T-helper 2 cell treated with Interferon-gamma antibody and Interleukin-4, amounts not matched to agents 5 μg/mL and 100 μg/mL, for 36 hours (primary cell): ENCODE measurements at places on chromosomes 13 and 19.

DNA sequence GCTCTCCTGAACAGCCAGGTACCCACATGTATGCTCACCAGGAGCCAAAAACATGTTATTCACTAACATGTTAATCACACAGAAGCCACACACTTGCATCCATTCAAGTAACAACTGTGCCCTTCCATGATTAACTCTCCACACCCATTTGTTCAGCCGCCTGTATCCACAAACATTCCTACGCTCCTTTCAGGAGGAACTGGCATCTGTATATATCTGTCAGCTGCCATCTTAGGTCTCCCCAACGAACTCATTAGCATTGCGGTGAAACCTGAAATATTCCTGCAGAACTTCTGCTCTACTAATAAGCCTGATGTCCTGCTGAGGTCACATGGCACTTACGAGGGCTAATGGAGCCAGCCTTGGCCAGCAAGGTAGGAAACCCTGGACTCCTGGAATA lies 33.0 kb downstream of the OLFM2 start:
- no peak overlapping the region for H3K27ac ChIP-seq
- H3K4me3 ChIP-seq, result no peak overlapping the region
- no peak for DNase-seq
- peaks cover 7% of the 10 kb centered on the region for H3K27me3 ChIP-seq

DNA sequence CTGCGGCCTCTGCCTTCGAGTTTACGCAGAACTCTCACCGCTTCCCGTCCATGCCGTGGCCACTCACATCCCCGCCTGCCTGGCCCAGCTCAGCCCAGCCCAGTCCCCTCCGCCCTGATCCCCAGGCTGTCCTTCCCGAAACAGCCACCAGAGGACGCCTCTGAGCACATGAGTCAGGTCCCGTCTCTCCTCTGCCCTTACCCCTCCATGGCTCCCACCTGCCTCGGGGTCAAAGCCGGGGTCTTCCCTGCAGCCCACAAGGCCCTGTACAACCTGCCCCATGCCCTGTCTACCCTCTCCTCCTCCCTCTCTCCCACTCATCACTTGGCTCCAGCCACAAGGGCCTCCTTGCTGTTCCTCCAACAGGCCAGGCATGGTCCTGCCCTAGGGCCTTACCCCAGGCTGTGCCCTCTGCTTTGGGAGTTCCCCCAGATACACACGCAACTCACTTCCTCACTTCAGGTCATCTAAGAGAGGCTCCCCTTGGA lies 8.1 kb upstream of the SEMA6B start:
- H3K4me1 ChIP-seq, result no peaks in the 10 kb centered on the region
- no peaks in the 10 kb centered on the region for H3K27me3 ChIP-seq
- no peaks in the 10 kb centered on the region for H3K36me3 ChIP-seq
- DNase-seq, result peak; percentile 27
- H3K4me3 ChIP-seq, result no peak overlapping the region
- H3K27ac ChIP-seq, result no peak overlapping the region

- H3K27ac ChIP-seq, result no peak overlapping the region
- peaks cover 43% of the 10 kb centered on the region for H3K4me1 ChIP-seq
- H3K27me3 ChIP-seq, result no peaks in the 10 kb centered on the region
- peaks cover 73% of the 10 kb centered on the region for H3K36me3 ChIP-seq
Observed at GRCh38 chr19:34228347-34228746, 26.0 kb upstream of the GARRE1 start.

DNA sequence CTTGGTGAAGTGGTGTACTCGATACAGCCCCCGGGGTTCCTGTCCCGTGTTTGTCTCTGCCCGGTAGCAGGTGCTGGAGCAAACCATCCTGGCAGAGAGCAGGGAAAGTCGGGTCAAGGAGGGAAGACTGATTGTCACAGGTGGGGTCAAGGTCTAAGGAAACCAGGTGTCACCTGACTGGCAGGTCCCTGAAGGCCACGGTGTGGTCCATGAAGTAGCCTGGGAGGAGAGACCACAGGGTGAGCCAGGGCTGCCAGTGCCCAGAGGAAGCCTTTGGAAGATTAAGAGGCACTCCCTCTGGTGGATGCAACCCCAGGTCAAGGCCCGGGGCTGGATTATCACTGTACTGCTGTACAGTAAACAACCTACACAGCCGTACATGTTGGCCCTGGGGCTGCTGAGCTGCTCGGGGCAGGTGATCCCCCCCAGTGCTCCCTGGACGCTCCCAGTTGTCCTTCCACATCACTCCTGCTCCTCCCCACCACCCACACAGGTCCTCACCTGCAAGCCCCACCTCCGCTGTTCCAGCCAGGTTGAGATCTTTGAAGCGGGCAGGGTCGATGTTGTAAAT lies 6.0 kb upstream of the CCER2 start:
- H3K27me3 ChIP-seq, result no peaks in the 10 kb centered on the region
- peaks cover 9% of the 10 kb centered on the region for H3K36me3 ChIP-seq
- H3K27ac ChIP-seq, result no peak overlapping the region
- DNase-seq, result no peak

DNA sequence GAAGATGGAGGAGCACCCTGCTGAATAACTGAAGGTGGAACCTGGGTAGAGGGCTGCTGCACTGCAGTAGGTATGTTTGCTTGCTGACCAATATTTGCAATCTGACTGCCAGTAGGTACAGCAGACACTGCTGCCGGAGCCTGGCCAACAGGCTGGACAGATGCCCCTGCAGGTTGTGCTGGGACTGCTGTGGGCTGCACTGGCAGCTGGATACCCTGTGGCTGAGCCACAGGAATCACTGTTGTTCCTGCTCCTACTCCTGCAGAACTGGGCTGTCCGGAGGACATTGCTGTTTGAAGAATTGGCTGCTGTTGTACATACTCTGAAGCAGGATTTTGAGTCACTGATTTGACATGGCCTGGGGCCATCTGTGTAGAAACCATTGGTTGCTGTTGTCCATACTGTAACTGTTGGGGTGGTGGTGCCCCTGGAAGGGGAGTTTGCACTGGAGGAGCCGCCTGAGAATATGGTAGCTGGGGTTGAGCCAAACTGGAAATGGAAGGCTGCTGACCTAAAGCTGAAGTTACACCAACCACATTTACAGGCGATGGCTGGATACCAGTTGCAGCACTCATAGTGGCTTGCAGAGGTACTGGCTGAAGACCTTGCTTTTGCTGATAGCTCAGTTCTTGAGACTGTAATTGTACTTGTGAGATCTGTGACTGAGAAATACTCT lies 2.2 kb downstream of the TSC22D1 start:
- H3K27ac ChIP-seq, result no peak overlapping the region
- no peak for DNase-seq
- peaks cover 16% of the 10 kb centered on the region for H3K4me1 ChIP-seq
- H3K4me3 ChIP-seq, result no peak overlapping the region
- peaks cover 48% of the 10 kb centered on the region for H3K27me3 ChIP-seq

GRCh38 chr19:18292810-18293641 lies 11.6 kb upstream of the JUND start:
- peak overlapping the region; percentile 94 for H3K27ac ChIP-seq
- no peaks in the 10 kb centered on the region for H3K27me3 ChIP-seq
- peak; percentile 81 for DNase-seq
- H3K36me3 ChIP-seq, result peaks cover 24% of the 10 kb centered on the region
- peaks cover 51% of the 10 kb centered on the region for H3K4me1 ChIP-seq

DNA sequence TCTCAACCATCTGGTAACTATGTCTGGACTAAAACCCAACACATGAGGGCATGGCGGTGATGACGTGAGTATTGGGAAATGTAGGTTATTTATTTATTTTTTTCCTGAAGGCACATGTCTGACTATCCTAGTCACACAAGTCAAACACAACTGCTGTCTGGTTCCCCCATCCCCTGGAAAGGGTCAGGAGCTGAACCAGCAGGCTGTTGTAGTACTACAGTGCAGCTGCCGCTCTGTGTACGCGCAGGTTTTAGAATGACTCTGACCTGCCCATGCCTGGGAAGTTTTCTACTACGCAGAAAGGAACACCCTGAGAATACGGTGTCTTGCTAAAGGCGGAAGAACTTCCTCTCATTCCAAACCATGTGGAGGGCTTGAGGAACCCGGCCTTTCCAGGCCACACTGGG lies 1.2 kb downstream of the SLC7A1 start:
- DNase-seq, result peak; percentile 56
- H3K27ac ChIP-seq, result peak overlapping the region; percentile 93
- H3K36me3 ChIP-seq, result peaks cover 7% of the 10 kb centered on the region
- peaks cover 47% of the 10 kb centered on the region for H3K4me1 ChIP-seq
- H3K27me3 ChIP-seq, result no peaks in the 10 kb centered on the region

DNA sequence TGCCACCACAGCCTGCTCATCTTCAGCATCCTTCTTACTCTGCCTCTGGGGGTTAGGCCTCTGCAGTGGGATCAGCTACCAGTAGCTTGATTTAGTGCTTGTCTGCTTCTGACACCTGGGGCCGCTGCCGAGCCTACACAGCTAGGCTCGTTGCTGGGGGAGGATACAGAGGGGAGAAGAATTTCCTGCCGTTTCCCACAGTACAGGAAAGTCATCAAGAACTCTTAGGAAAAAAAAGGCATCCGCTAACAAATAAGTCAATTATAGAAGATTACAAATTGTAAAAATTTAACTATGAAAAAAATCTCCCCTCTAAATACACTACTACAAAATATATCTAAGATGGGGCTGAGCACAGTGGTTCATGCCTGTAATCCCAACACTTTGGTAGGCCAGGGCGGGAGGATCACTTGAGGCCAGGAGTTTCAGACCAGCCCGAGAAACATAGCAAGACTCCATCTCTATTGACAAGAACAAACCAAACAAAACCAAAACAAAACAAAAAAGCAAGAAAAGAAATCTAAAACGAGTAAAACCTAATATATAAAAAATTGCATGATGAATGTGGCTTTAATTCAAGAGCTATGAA lies 26.7 kb downstream of the LATS2 start:
- H3K4me3 ChIP-seq, result no peak overlapping the region
- no peaks in the 10 kb centered on the region for H3K4me1 ChIP-seq
- H3K27me3 ChIP-seq, result no peaks in the 10 kb centered on the region
- DNase-seq, result no peak
- H3K27ac ChIP-seq, result no peak overlapping the region
- H3K36me3 ChIP-seq, result no peaks in the 10 kb centered on the region

DNA sequence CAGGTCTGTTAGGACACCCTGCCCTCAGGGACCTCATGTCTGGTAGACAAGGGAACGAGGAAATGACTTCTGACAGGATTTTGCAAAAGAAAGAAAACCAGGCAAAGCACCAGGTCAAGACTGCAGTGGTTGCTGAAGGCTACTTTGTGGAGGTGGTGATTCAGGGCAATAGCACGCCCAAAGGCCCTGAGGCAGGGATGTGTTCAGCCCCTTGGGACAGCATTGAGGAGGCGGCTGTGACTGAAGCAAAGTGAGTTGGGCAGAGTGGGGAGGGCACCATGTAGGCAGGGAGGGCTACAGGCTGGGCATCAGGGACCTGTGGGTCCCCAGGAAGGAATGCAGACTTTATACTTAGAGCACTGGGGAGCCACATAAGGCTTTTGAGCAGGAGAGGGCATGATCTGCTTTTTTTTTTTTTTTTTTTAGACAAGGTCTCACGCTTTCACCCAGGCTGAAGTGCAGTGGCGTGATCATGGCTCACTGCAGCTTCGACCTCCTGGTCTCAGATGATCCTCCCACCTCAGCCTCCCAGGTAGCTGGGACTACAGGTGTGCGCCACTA lies 10.8 kb upstream of the HOMER3 start:
- no peak for DNase-seq
- no peak overlapping the region for H3K4me3 ChIP-seq
- H3K27me3 ChIP-seq, result no peaks in the 10 kb centered on the region
- H3K4me1 ChIP-seq, result no peaks in the 10 kb centered on the region

DNA sequence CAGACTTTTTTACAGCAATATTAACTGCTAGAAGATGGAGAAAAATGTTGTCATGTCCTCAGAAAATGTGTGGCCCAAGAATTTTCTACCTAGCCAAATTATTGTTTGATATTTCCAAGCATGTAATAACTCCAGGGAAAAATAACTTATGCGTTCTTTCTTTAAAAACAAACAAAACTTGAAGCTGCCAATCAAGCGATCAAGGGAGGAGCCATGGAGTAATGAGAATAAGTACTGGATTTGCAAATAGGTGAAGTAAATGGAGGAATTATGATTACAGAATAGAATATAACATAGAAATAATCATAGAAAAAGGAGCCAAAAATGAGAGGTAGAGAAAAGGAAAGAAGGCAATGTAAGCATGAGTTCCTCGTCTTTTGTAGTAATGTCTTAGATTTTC lies 225.3 kb downstream of the DLEU7 start:
- no peak overlapping the region for H3K27ac ChIP-seq
- peaks cover 15% of the 10 kb centered on the region for H3K27me3 ChIP-seq
- no peaks in the 10 kb centered on the region for H3K36me3 ChIP-seq
- no peak overlapping the region for H3K4me3 ChIP-seq
- H3K4me1 ChIP-seq, result peaks cover 10% of the 10 kb centered on the region

DNA sequence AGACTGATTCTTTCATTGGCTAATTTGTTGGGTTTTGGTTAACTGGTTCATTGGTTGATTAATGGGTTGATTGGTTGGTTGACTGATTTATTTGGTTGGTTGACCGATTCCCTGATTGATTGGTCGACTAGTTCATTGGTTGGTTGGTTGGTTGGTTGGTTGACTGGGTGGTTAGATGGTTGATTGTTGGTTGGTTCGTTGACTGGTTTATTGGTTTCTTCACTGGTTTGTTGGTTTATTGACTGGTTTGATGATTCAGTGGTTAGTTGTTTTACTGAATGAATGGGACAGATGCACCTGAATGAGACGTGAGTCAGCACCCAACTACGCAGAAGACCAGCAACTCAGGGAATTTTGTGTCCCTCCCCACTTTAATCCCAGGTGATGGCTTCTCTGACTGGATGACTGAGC lies 2.7 kb upstream of the NUP62 start:
- H3K27me3 ChIP-seq, result peaks cover 7% of the 10 kb centered on the region
- no peak for DNase-seq
- peaks cover 38% of the 10 kb centered on the region for H3K36me3 ChIP-seq
- peak overlapping the region; percentile 3 for H3K4me3 ChIP-seq
- H3K27ac ChIP-seq, result peak overlapping the region; percentile 9

DNA sequence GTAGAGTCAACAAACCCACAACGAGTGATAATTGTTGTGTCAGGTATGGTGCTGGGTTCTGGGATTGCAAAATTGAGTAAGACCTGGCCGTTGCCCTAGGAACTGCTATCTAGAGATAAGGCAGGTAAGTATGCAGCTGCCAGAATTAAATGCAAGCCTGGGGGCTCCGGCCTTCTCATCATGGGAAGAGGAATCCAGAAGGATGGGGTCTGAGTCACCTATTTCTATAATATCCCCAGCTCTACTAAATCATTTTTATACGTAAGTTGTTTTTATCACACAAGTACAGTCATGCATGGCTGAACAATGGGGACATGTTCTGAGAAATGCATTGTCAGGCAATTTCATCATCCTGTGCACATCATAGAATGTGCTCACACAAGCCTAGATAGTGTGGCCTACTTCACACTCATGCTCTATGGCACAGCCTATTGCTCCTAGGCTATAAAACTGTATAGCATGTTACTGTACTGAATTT lies 203.0 kb downstream of the KLF5 start:
- H3K27ac ChIP-seq, result no peak overlapping the region
- no peak for DNase-seq
- H3K27me3 ChIP-seq, result peaks cover 25% of the 10 kb centered on the region

GRCh38 chr19:55553217-55554182 lies 8.2 kb upstream of the SBK3 start:
- no peaks in the 10 kb centered on the region for H3K27me3 ChIP-seq
- no peak for DNase-seq
- H3K4me1 ChIP-seq, result no peaks in the 10 kb centered on the region
- H3K4me3 ChIP-seq, result no peak overlapping the region

- no peaks in the 10 kb centered on the region for H3K36me3 ChIP-seq
- H3K4me3 ChIP-seq, result no peak overlapping the region
- no peak overlapping the region for H3K27ac ChIP-seq
- no peak for DNase-seq
- H3K4me1 ChIP-seq, result no peaks in the 10 kb centered on the region
Observed at GRCh38 chr13:27186295-27186694, 14.7 kb upstream of the USP12 start.

- DNase-seq, result no peak
- H3K36me3 ChIP-seq, result no peaks in the 10 kb centered on the region
- no peak overlapping the region for H3K4me3 ChIP-seq
- H3K4me1 ChIP-seq, result peaks cover 5% of the 10 kb centered on the region
- peaks cover 62% of the 10 kb centered on the region for H3K27me3 ChIP-seq
Observed at GRCh38 chr19:18229474-18229873, 3.2 kb upstream of the PDE4C start.
